ENCODE measurements at places on chromosomes 3 and 15.
A peak's percentile ranks its signal among the peaks of the same experiment; 100 is the strongest.

- peak; percentile 93 for DNase-seq
These were observed at the start of gene SKIL for GRCh38 chr3:170357176-170358041. Gene SKIL (plus strand): TSS chr3:170357715. CDS start chr3:170360332, 2,617 bp downstream.

- DNase-seq, result no peak
These were observed 127.7 kb upstream of the DLG1 start for GRCh38 chr3:197426121-197426566.

GRCh38 chr15:27764339-27764738 is 334.8 kb downstream of the OCA2 start:
- DNase-seq, result no peak

- DNase-seq, result no peak
These were observed 480.7 kb upstream of the ADAMTS9 start for GRCh38 chr3:65168547-65168946.

DNA sequence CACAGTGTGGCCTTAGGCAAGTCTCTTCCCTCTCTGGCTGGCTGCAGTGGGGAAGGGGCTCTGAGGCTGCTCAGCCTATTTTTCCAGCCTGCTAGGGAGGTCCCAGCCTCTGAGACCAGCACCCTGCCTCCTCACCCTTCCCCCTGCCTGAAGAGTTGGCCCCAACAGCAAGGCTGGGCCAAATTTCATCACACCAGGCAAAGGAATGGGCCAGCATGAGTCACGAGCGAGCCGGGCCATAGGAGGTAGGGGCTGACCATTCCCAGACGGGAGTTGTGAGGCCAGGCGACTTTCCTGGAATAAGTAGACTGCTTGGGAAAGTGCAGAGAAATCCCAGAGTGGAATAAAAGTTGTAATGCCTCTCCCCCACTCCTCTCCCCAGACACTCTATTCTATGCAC is 5.7 kb upstream of the FBLN2 start:
- no peak for DNase-seq

GRCh38 chr3:35733341-35733740 is 94.0 kb downstream of the ARPP21 start:
- no peak for DNase-seq

- peak; percentile 31 for DNase-seq
These were observed 395.5 kb downstream of the SHQ1 start for GRCh38 chr3:72452745-72453144.

- DNase-seq, result no peak
These were observed 19.4 kb downstream of the RASGRP1 start for GRCh38 chr15:38545179-38545578.

DNA sequence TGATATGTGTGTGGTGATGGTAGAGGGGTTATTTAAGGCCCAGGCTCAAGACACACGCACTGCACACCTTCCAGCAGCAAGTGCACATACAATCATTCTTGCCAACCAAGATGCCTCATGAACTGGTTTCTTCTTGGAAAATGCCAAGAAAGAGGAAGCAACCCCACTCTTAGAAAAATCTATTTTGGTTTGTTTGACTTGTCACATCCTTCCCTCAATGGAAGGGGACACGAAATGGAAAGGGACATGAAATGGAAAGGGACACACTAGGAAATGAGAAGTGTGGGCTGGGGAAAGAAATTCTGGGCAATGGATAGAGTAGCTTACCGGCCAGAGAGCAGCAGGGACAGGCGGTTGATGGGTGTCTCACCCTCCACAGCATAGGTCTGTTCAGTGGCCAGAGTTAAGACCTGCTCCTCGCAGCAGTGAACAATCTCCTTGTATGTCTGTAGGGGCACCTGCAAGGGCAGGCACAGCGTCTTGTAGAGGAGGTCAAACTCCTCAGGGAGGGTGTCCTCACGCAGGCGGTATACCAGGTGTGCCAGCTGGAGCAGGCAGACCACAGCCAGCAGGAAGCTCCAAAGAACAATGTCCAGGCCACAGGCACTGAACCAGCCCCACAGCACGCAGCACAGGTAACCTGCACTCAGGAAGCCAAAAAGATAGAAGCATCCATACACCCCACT is 640 bp downstream of the POPDC2 start:
- DNase-seq, result no peak

DNA sequence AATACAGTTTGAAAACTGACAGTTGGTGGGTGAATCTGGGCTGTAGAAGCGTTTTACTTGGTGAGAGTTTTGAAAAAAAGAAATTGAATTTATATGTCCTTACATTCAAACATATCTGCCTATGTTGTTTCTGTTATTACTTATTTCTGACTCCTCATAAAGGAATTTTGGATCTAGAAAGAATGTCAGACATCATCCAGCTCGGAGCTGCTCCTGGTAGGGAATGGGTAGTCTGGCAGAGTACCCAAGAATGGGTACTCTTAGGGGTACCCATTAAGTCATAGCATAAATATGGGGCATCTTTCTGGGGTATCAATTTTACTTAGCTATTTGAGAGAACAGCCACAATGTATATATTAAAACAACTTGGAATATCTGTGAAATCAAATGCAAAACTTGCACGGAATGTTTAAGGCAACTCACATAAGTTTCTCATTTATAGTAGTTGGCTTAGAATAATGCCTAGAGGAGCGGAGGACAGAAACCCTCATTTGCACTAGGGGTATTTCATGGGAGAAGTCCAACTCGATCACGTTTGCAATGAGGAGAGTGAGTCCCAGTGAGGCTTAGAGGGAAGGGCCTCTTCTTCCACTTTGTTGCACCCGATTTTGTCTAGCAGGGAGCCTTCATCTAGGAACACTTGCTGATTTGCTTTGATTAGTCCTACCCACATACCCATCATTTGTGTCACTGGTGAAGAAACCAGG is 2.4 kb upstream of the LARP6 start:
- DNase-seq, result no peak

DNA sequence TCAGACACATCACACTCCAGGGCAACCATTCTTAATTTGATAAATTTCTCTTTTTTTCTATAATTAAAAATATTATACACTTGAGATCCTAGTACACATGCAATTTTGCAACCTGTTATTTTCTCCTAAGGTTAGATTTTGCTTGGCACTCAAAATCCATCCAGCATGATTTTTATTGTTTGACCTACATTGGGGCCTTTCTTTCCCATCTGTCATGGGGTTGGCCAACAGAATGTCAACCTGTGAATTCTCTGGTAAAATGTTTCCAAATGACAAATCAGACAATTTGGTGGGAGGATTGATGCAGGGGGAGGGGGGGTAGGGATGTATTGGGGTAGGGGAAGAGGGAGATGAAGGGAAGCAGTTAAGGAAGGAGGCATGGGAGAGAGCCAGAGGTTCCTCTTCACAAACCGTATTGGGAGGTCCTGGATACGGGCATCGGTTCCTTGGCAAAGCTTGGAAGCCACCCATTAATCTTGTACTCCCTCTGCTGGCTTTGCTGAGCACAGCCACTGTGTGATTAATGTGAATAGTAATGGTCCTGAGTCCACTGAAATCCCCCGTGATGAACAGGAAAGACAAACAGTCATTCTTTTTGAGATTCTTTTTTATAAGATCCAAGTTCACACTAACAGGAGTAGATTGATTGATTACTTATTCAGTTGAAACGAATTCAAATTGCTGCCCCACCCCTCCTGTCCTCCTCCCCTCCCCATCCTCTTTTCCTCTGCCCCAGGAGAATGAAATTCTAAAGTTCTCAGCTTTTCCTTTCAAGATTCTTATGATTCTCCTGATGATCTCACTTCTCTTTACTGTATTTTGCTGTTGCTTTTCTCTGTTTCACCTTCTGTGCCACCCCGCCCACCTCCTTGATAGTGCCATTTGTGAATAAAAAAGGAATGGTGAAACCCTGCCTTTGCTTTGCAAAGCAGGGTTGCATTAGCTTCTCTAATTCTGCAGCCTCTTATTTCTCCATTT is 82.2 kb upstream of the SLC25A26 start:
- peak; percentile 43 for DNase-seq

DNA sequence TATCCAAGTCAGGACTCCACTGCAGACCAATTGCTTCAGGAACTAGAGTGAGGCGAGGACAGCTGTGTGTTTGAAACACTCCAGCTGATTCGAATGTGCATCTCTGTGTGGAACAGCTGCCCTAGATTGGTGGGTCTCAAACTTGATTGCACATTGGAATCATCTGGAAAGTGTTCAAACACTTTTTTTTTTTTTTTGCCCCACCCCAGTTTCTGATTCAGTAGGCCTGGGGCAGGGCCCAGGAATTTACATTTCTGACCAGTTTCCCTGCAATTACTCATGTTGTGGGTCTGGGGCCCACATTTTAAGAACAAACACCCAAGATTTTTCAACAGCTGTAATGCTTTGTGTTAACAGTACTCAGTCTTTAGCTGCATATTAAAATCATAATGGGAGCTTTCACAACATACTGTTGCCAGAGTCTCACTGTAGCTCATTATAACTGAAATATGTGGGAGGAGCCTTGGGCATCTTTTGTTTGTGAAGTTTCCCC is 156.6 kb downstream of the NR1D2 start:
- no peak for DNase-seq

DNA sequence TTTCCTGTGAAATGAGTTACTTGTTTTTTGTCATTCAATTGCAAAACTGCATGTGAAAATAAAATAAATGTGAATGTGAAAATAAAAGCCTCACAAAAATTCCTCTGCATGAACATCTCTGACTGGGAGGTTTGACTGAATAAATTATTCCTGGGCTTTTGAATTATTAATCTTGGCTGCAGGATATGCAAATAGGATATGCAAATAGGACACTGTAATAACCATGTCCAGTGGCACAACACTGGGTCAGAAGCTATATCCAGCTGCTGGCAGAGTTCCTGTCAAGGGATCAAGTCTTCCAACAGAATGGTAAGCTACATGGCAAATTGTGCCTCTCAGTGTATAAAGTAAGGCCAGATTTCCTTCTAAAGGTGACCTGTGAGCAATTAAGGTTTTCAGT is at the start of gene SUCNR1:
Gene SUCNR1 (plus strand): TSS at position 246 of the 400 bp plus-strand sequence. CDS start 6,250 bp downstream, outside the sequence.
- peak; percentile 25 for DNase-seq

DNA sequence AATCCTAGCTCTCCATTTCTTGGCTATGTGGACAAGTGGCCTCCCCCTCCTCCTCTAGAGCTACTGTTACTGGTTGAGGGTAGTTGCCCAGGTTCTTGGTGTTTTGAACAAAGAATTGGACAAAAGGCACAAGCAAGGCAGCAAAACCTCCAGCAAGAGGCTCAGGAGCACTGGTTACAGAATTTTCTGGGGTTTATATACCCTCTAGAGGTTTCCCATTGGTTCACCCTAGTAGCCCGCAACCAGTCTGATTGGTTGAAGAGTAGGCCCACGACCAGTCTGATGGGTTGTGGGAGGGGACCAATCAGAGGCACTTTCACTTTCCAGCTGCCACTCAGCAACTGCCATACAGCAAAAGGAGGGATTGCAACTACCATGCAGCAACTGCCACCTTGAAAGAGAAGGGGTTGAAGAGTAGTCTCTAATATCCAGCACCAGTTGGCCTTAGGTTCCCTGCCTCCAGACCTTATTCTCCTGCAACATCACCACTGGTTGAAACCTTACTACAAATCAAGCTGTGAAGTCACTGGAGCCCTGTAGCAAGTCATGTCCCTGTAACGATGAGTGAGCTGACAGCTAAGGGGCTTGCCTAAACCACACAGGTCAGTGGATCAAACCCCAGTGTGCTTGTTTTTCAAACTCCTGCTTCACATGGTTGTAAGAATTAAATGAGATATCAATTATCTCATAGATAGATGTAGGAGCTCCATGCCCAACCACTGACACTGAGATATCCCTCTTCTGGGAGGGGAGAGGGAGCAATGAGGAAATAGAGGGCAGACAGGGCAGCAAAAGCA is 2.9 kb upstream of the C15orf39 start:
- DNase-seq, result peak; percentile 94

DNA sequence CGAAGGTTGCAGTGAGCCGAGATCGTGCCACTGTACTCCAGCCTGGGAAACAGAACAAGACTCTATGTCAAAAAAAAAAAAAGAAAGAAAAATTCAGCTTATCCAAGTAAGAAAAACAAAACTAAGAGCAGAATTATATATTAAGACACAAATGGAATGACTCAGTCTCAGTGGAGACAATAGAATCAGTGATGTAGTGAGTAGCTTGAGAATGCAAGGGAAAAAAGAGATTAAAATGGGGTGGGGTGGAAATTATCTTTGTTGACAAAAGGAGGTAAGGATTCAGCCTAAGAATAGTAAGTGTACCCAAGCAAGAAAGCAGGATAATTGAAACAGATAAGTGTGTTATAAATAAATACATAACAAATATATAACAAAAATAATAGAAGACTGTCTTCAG is 70.7 kb downstream of the BLM start:
- DNase-seq, result no peak

- DNase-seq, result no peak
These were observed 23.2 kb downstream of the SLC41A3 start for GRCh38 chr3:126060613-126061145.

All from hematopoietic multipotent progenitor cell treated with erythropoietin and hydrocortisone succinate and interleukin-3 and kit ligand, for 8 days (in vitro differentiated cells).